ENCODE measurements at places on chromosomes 12 and 14.

DNA sequence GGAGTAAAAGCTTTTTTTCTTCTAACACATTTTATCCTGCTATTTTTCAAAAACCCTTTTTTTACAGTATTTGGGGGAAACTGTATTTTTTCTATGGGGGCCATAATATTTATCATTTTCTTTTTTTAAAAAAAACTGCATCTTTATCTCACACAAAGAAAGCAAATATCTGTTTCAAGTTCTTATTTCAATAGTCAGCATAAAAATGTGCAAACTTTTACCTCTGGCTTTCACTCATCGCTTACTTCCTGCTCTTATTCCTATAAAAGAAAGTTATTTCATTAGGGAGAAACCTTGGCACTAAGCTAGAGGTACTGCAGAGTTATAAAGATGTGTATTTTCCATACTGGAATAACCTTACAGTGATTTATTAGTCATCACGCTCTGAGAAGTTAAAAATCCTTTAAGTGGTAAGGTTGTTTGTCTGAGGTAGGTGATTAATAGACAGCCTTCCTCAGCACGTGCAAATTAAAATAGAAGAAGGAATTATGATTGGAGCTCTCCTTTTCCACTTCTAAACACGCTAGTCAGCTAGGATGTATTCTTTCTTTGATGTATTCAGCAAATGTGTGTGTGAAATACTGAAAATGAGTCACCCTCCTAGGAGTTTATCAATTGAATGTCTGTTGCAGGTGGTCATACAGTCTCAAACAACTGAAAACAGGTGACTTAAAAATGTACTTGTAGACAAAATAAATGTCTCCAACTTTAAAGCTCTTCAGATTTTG lies 461.0 kb downstream of the GXYLT1 start:
- no peak for DNase-seq

DNA sequence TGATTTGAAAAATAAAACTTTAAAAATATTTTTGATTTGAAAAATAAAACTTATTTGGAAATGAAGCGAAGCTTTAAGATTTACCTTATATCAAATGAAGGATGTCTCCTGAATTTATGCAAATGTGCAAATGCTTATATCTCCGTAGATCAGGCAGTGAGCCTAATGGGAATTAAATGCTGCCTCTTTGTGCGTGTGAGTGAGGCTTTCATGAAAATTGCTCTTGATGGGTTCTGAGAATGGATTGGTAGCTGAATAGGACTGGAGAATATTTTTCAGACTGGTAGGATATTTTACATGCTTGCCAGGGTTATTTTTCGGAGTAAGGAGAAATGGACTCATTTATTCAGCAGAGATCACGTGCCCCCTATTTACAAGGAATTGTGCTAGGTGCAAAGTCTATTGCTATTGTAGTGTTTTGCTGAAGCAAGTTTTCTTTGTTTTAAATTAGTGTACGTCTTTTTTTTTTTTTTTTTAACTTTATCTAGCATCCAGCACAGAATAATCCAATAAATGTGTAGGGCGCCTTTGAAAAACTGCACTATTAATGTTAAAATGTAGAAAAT lies 2.4 kb downstream of the VRK1 start:
- no peak for DNase-seq

GRCh38 chr12:14239350-14239934 lies 126.0 kb upstream of the ATF7IP start:
- peak; percentile 73 for DNase-seq

DNA sequence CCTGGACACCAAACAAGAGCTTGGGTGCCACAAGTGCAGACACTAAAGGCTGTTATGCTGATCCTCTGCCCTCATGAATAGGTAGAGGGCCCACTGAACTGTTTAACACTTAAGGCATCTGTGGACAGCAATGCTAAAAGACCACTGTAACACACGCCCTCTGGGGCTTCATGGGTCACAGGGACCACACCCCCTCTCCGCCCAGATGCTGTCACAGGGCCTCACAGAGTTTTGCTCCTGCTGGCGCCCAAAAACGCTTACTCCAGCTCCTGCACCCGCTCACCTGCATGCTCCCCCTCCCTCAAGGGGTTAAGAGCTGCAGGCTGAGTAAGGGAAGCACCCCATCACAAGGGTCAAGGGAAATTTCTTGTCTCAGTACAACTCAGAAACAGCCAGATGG lies 141.8 kb upstream of the NUDT4 start:
- no peak for DNase-seq

- no peak for DNase-seq
Observed at GRCh38 chr14:32404784-32405573, 75.9 kb downstream of the AKAP6 start.

DNA sequence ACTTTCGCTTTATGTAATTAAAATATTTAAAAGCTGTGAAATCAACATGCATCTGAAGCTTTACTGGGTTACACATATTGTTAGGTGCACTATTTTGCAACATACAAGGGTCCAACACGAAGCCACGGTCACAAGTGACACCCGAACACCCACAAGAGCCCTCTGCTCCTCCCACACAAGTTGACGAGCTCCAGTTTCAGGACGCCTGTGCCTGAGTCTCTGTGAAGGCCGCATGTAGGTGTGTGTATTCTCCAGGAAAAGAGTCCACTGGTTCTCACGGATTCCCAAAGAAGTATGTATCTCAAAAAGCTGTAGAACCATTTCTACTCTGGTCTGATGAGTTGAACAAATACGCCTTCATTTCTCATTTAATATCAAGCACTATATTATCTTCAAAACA lies 12.0 kb downstream of the SLC15A4 start:
- DNase-seq = no peak

GRCh38 chr14:28088125-28088524 lies 678.5 kb upstream of the FOXG1 start:
- no peak for DNase-seq

DNA sequence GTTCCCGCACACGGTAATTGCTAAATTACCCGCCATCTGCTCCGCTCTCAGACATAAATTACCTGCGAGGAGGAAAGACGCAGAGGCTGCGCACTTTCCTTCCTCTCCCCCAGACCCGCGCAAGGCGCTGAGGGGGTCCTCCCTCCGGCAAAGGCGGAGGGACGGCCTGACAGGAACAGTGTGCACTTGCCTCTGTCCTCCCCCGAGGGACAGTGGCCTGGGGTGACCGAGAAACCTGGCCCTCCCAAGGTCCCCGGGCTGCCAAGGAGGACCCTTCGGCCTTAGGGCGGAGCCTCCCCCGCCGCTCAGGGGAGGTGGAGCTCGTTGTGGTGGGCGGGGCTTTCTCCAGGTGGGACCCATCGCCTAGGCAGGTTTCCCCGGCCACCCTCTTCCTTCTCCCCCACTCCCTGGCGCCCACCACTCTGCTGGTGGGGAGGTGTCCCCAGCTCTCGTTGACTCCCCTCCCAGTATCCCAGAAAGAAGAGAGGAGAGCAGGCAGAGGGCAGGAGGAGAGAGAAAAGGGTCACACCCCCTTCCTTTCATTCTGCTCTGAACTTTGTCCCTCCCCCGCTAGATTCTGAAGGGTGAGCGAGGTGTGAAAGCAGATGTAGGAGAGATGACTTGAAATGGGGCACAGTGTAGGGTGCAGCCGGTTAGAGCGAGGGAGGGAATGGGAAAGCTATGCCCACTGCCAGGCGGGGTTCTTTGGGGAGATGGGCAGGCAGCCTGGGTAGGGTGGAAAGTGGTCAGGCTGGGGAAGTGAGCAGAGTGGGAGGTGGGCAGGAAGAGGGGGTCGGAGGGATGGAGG lies 11.4 kb upstream of the CALCOCO1 start:
- peak; percentile 77 for DNase-seq

DNA sequence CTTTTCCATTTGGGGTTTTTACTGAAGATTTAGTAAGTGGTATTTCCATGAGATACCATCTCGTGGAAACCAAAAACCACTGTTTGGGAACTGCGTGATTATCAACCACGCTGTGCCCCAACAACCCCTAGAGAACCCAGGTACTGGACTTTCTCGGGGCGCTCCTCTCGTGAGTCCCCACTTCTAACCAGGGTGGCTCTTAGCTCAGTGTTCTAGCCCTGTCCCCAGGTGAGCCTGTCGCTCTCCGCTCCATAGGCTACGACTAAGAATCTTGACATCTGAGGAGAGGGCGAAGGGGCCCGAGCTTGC lies 686 bp downstream of the MCRS1 start:
- no peak for DNase-seq

DNA sequence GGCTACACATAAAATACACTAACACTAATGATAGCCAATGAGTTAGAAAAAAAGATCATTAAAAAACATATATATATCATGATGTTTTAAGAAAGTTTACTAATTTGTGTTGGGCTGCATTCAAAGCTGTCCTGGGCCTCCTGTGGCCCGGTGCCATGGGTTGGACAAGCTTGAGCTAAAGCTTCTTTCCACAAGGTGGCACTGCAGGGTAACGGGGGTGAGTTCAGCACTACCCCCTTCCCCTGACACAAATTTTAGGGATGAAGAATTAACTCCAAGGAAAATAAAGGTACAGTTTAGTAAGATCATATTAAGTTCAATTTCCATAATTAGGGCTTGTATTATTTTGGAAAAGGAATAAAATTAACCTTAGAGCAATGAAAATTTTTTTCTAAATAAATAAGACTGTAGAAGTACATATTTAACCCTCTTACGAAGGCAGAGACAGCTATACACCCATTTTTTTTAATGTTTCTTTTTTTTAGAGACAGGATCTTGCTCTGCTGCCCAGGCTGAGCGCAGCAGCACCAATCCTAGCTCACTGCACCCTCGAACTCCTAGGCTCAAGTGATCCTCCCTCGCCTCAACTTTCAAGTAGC lies 38.9 kb downstream of the PPP1R13B start:
- DNase-seq = peak; percentile 77

- DNase-seq = no peak
Observed at GRCh38 chr14:53055003-53055402, 98.1 kb downstream of the DDHD1 start.

DNA sequence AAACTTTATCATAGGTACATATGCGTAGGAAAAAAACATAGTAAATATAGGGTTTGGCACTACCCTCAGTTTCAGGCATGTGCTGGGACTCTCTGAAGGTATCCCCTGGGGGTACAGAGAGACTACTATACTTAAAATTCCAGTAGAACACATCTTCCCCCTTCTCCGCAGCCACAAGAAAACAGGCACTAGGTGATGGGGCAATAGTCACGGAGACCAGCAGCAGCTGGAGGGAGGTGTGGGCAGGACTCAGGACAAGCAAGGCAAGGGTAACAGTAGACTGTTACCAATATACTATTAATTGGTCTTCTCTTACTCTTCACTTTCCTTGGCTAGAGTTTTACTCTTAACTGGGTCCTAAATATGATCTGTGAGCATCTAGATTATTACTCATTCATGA lies 4.6 kb upstream of the PAPOLA start:
- DNase-seq = no peak

DNA sequence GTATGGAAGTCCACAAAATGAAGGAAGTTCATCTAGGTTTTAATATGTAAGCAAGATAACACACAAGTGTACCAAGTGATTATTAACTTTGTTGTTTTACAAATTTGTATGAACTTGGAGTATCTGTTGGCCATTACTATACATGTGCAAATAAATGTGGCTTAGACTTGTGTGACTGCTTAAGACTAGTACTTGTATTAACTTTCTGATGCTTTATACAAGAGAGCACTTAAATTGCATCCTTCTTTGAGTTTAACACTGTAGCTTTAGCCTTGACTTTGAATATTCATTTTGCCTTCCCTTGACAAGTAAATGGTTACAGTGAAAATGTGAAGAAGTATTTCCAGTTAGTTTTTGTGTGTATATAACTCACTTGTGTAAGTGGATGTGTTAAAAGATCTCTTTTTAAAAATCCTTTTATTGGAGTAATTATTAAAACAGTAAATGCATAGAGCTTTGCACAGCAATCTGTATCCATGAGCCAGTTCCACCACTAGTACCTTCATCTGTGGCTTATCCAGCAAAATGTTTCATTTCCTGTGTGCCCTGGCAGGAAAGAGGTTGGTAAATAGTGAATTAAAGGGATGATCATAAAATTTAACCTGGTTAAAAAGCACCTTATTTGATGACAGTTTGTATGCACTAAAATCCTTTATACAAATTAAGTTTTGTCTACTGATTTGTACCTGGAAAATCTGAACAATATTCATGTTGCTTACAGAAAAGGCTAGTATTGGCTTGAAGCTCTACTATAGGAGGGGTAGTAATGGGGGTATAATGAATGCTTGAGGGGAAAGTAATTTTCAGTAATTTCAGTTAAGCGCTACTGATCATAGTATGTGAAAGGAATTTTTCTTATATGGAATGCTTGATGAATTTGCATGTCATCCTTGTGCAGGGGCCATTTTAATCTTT lies 8.0 kb downstream of the PNN start:
- DNase-seq = no peak

- DNase-seq = no peak
Observed at GRCh38 chr14:38731962-38732361, 371.1 kb downstream of the SEC23A start.

- DNase-seq = no peak
Observed at GRCh38 chr14:99754141-99755067, 38.8 kb upstream of the EML1 start.

GRCh38 chr14:21109377-21110138 lies 8.7 kb downstream of the TMEM253 start:
- no peak for DNase-seq

- no peak for DNase-seq
Observed at GRCh38 chr14:82159624-82160023, 626.0 kb upstream of the SEL1L start.

DNA sequence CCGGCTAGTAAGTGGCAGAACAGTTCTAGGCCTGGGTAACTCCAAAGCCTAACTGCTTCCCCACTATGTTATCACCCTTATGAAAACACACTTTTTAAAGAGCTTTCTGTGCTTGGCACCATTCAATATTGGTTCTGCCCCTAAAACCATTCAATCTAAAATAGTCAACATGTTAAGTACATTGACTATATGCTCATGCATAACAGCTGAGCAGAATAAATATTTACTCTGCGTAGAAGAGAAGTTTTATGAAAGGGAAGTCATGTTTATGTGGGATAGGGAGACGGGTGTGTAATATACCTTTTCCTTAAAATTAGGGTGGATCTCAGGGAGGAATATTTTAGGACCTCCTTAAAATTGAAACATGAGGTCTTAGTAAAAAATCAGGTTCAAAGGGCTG lies 80.5 kb downstream of the SAMD4A start:
- DNase-seq = no peak

DNA sequence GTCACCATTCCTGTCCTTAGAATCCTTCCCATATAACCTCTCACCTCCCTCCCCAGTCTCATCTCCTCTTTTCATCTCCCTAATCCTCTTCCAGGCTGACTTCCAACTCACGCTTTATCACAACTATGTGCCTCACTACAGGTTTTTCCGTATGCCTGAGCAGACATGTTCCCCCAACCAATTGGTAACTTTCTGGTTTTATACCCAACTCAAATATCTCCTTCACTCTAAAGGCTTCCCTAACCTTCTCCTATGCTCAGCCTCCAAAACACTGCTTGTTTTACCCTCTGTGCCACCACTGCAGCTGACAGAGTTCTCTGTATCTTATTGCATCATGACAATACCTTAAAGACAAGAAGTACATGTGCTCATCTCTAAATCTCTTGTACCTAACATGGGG lies 139.7 kb downstream of the KSR2 start:
- DNase-seq = no peak

GRCh38 chr12:116882742-116883141 lies 1.5 kb upstream of the HRK start:
- no peak for DNase-seq
